NCI-H2081 (cell line): ENCODE measurements at places on chromosomes 7 and 10.

DNA sequence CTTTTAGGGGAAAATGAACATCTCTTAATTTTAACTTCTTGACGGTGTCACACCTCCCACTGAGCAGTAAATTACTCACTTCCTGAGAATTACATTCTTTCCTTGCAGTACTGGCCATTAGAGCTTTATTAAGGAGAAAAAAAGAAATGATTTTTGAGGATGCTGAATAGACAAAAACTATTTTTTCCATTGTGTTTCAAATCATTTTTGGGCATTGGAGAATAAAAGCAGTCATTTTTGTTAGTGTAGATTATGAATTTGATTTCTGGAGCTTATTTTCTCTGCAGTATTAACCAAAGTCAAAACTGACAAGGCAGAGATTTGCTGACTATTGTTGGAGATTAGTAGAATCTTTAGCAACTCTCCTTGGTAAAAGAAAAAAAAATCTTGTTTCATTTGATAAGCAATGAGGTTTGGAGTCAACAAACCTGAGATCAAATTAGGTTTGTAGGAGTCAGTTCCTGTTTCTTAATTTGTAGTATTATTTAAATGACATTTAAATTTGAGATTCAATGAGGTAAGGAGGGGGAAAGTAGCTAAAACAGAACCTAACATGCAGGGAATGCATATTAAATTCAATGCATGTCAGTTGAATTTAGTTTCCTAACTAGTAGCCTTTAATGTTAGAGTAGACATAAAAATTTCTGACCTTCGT lies 70.6 kb downstream of the AP3M1 start:
- DNase-seq: no peak

DNA sequence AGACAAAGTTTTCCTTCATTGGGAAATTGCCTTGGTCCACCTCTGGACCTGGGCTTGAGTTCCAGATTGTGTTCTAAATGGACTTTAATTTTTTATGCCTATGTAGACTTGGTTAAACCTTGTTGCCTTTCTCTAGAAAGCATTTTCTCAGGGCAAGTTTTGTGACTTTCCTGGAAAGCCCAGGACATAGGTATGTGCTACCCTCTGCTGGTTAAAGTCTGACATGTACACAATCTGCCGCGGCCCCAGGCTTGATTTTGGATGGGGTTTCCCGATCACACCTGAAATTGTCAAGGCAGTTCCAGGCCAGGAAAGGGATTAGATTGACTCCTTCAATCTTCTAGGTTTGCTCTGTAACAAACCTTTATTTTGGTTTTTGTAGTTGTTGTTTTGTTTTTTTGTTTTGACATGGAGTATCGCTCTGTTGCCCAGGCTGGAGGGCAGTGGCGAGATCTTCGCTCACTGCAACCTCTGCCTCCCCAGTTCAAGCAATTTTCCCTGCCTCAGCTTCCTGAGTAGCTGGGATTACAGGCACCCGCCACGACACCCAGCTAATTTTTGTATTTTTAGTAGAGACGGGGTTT lies 14.1 kb upstream of the AKR1B10 start:
- peak; percentile 37 for DNase-seq

GRCh38 chr10:113853578-113854012 lies 287 bp downstream of the DCLRE1A start:
- no peak for DNase-seq

DNA sequence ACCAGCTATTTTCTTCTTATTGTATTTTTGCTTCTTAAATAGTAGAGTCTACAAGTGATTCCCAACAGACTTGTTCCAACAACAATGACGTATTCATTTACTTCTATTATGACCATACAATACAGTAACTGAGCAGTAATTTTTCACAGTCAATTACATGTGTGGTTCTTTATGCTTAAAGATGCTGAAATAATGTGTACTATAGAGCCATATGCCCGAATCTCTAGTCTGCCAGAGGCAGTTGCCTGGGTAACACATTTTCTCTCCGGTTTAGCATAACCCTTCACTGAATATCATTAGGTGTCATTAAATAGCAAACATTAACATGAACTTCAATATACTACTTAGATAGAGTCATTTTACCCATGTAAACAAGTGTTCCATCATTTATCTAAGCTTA lies 75.0 kb downstream of the SLC25A13 start:
- peak; percentile 88 for DNase-seq

GRCh38 chr7:116692401-116693308 lies 20.7 kb downstream of the MET start:
- no peak for DNase-seq

GRCh38 chr7:107746006-107746405 lies 2.1 kb downstream of the CBLL1 start:
- DNase-seq: no peak

DNA sequence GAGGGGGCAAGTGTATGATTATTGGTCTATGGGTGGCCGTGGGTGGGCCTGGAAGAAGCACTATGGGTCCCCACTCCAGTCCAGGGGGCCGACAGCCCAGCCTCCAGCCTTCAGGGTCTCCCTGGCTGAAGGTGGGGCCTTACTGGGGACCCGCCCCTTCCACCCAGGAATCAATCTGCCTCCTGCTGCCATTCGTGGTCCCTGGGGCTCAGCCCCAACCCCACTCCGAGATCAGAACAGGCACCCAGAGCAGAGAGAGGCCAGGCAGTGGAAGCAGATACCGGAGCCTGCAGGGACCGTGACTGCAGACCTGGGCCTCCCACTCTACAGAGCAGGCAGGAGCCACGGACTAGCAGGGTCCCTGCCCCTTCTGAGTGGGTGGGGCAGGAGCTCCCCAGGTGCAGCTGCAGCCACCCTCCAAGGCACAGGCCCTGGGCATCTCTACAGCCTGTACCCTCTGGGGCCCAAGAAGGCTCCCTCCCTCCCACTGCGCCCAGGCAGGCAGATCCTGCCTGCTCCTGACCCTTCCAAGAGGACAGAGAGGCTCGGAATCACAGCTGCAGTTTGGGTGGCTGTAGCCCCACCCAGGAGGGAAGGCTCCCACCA lies 13.6 kb upstream of the FOXL3 start:
- no peak for DNase-seq

GRCh38 chr10:91879515-91880170 lies 29.6 kb downstream of the FGFBP3 start:
- no peak for DNase-seq

DNA sequence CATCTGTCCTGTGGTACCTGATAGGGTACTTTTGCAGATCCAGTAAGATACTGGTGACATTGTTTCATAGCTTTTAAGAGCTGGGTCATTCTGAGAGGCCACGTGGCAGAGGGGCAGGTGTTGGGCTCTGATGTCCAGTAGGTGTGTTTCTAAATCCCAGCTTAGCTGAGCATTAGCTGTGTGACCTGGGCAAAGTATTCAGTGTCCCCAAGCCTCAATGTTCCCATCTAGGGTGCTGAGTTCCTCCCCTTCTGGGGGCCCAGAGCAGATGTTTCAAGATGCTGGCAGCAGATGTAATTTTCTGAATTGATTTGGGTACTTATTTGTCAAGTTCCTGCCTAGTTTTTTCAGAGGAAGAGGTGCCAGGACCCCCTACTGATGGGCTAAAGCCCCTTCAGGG lies 52.9 kb downstream of the NEURL1 start:
- no peak for DNase-seq

GRCh38 chr10:45147000-45147399 lies 146.3 kb downstream of the ZNF22 start:
- no peak for DNase-seq

DNA sequence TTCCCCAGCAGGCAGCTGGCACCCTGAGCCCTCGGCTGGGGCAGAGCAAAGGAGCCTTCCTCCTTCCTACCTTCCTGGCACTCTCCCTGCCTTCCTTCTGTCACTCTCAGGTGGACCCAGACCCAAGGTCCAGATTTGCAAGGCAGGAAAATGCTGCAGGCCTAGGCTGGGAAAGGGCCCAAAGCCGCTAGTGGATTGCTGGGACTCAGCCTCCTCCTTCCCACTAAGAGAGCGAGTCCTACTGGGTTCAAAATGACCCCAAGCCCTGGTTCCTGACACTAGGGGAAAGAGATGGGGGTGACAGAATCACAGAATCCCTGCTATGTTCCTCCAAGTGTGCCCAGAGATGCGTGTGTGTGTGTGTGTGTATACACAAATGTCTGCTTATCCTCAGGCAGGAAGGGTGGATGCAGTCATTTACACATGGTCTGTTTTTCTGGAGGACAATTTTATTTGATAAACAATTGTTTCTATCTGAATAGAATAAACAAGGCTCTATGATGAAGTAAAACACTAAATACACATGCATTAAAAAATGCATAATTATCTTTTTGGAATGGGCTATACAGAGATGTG lies 1.3 kb upstream of the PLAU start:
- DNase-seq: no peak

- no peak for DNase-seq
Observed at GRCh38 chr7:124692425-124692824, 73.2 kb downstream of the GPR37 start.

DNA sequence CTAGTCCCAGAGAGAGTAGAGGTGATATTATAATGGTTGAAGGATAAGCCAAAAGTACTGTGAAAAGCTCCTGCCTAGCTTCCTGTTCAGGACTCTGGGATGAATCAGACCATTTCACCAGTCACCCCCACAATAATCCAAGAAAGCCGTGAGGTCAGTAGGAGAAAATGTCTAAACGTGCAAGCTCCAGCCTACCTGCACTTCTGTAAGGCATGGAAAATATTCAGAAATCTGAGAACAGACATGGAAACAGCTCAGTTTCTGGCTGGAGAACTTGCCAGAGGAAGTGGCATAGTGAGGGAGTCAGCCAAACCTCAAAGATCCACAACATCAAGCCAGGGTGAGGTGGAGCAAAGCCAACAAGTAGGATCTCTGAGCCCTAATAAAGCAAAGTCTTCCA lies 58.2 kb downstream of the ELAPOR2 start:
- DNase-seq: no peak
